Pancreas (tissue), 10 donors: ENCODE measurements at places on chromosomes 1 and 21.

GRCh38 chr21:36350282-36350910 is 30.4 kb downstream of the MORC3 start:
- no peak for DNase-seq

DNA sequence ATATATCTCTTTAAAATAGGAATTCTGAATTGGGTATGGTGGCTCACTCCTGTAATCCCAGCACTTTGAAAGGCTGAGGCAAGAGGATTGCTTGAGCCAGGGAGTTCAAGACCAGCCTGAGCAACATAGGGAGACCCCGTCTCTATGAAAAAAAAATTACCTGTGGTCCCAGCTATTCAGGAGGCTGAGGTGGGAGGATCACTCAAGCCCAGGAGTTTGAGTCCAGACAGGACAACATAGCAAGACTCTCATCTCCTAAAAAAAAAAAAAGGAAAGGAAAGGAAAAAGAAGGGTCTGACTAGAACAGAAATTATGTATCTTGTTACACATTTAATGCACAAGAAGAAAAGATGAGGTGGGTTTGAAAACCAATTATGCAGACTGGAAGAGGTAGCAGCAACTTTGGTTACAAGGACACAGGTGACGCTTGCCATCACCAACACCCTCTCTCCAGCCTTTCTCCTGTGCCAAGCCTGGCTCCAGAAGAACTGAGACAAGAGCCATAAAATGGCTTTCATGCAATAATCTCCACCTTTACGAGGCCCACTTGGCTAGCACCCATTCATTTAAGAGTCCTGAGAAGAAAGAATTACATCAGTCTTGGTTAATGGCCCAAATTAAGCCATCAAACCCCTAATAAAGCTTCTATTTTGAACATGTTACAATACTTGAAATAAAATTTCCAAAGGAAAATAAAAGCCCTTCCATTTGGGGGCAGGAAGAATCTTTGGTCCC is 4.8 kb upstream of the SELENBP1 start:
- no peak for DNase-seq

- no peak for DNase-seq
These were observed 16.2 kb downstream of the GIPC2 start for GRCh38 chr1:78061825-78062523.

DNA sequence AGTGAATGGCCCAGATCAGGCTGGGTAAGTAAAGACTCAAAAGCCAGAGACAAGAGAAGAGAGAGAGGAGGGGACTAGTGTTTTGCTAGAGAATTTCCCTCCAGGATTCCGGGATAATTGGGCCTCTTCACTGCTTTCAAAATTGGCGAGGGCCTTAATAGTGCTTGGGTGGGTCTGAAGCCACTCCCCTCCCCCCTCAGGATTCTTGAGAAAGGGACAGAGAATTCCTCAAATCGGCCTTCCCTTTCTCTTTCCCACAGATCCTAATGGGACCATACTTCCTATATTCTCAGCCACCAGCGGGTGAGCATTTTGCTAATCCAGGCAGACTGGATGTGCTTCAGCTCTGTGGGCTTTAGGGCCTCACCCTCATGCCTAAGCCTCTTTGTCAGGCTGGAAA is 11.9 kb downstream of the SFN start:
- no peak for DNase-seq

DNA sequence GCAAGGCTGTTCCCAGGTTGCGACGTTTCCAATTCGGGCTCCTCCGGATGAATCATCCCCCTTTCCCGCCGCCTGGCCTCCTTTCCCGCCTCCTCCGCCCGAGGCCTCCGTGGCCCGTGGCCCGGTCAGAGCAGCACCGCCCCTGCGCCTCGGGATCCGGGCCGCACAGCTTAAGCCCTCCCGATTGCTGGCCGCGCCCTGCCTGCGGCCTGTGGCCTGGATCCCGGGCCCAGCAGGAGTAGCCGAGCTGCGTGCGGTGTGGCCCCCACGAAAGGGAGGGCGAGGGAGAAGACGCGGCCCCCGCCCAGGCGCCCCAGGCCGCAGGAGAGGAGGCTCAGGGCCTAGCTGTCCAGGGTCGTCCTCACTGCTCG is 1.0 kb downstream of the TMEM200B start:
- DNase-seq: peak; percentile 77

- no peak for DNase-seq
These were observed 10.7 kb downstream of the PLA2G5 start for GRCh38 chr1:20080441-20081352.

DNA sequence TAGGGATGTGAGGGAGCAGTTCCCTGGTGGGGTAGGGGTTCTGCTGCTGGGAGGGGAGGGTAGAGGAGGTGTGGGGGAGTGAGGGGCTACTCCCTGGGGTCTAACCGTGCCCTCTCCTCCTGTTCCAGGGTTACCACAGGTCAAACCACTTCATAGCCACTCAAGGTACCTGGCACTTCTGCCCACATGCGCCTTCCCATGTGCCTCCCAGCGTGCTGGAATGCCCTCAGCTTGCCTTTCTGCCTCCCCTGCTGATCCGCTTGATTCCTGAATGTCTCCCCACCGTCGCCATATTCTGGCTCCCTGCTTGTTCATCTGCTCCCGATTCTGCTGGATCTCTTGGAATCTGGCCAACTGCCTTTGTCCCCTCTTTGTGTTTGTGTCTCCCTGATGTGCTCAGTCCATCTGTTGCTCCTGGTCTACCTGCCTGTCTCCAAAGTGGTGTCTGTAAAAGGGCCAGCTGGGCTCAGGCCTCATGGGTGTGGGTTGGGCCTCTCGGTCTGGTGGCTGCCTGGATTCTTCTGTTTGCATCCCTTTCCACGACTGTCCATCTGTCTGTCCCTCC is 74.4 kb downstream of the PTPRU start:
- DNase-seq: no peak

- no peak for DNase-seq
These were observed 16.0 kb upstream of the PDE9A start for GRCh38 chr21:42637267-42638041.

- DNase-seq: no peak
These were observed 20.3 kb upstream of the CXADR start for GRCh38 chr21:17492415-17493168.

DNA sequence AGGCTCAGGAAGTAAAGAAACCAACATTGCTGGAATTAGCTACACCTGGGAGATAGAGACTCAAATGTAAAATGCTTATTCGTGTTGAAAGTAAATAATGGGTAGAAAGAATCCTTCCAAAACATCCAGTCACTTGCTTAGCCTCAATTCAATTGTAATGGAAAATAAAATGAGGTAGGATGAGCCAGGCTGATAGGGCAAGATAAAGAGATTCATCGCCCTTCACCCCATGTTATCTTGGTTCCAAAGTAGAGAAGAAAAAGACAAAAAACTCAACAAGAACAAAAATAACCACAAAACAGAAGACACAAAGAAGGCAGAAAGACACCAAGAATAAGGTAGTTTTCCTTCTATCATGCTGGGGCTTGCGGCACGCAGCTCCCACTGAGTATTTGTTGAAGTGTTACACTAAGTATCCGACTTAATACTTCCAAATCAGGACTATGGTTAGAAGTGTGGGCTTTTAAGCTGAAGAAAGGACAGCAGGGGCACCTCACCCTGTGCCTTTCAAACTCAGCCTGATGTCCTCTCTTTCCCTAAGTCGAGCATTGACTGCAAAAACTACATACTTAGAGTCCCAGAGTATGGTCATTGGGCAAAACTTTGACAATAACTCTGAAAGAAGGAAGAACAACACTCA is 202.1 kb downstream of the VAV3 start:
- DNase-seq: no peak

DNA sequence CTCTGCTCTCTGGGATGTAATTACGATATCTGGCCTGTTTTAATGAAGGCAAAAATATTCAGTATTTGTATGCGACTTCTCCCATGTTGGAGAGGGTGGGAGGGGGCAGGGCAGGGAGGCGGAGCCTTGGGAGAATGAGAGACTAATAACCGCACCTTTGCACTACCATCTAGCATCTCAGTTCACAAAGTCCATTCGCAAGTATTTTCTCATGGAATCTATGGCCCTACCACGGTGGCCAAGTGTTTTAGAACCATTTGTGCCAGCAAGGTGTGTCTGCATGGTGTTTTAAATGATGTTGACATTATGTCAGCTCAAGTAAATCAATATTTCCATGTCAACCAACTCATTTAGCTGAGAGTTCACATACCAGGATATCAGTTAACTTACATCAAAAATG is 14.3 kb upstream of the BLACAT1 start:
- no peak for DNase-seq

DNA sequence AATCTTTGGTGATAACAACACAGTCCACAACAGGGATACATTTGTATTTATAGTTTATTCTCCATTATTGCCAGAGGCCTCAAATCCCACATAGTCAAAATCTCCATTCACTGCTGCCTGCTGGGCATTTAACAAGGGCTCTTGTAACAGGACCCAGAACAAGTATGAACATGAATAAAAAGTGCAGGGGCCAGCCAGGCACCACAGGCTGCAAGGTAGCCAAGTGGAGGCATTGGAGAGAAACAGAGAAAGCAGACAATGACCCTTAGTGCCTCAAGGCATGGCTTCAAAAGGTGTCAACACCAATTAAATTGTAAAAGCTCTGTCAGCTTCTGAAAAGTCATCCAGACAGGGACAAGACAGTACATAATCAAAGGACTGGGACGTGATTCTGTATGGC is 116.8 kb downstream of the ATP6V1G3 start:
- DNase-seq: no peak

DNA sequence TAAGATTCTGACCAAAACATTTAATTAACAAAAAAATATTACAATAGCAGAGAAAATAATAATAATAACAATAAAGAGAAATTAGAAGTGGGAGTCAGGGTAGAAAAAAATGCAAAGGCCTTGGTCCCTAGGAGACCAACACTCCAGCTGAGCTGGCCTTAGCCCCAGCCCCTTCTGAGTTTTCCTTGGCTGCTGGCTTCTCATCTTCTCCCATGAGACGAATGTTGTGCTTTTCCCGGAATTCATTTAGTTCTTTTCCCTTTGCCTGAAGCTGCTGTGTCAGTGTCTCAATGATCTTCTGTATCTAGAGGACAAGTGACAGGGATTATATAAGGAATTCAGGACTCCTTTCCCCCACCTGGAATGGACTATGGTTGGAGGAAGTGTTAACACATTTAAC is 2.4 kb downstream of the KLHDC9 start:
- DNase-seq: no peak

DNA sequence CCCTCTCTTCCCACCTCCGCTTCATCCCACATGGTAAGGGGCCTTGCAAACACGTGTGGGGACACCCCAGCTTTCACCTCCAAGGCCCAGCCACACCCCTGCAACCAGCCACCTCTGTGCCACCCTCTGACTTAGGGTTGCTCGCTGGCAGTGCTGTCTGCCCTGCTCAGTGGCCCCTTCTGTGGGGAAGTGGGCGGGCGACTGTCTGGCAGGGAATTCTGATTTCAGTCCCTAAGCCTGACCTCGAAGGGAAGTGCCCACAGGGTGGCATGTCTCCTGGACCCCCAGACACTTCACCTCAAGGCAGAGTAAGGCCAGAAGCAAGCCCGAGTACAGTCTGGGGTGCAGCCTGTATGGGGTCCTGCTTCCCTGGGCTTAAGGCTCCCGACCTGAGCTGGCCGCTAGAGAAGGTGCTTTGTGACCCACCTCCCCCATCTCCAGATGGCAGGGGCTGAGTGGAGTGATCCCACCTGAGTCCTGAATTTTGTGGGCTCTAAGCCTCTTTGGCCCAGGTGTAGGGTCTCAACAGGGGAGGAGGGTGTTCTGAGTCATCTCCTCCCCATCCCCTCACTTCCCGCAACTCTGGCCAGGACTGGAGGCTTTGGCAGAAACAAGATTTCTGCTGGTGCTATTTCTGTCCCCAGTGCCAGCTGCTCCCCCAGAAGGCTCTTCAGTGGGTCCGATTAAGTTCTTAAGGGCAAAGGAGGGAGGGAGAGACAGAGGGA is 7.0 kb downstream of the RD3 start:
- no peak for DNase-seq

GRCh38 chr1:153774780-153775457 is at the start of gene SLC27A3:
Gene SLC27A3 (plus strand): TSS chr1:153775407. CDS start chr1:153775498, 91 bp downstream.
- peak; percentile 73 for DNase-seq

GRCh38 chr1:155794605-155795245 is 62.3 kb downstream of the GON4L start:
- DNase-seq: no peak

GRCh38 chr1:213883618-213884017 is 104.2 kb upstream of the PROX1 start:
- no peak for DNase-seq

GRCh38 chr1:153985341-153985912 is 712 bp downstream of the RAB13 start:
- DNase-seq: peak; percentile 25

DNA sequence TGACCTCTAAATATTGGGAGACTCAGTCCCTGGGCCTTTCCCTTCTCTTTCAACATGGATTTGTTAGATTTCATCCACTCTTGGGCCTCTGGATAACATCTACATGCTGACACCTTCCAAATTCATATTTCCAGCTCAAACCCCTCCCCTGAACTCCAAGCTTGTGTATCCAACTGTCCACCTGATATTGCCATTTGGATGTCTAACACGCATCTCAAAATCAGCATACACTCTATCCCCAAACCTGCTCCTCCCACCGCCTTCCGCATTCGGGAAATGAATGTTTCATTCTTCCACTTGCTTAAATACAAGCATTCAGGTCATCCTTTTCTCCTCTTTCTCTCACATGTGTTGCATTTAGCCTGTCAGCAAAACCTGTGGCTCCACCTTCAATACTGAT is 17.5 kb upstream of the KAZN start:
- no peak for DNase-seq

- no peak for DNase-seq
These were observed 5.4 kb upstream of the KCNA3 start for GRCh38 chr1:110680036-110680735.
